Smooth muscle cell of the umbilical artery (primary cell): ENCODE measurements at places on chromosomes 4 and X. TPM values are rescaled to one million over a fixed set of nuclear protein-coding genes. Genes with fewer than 3 reads are reported as not detected.

CCNA2 gene
- total RNA-seq, result 5.0 and 27.6 TPM in 2 replicates

GABRB1 gene
- total RNA-seq, result 0.51 TPM in 1 of 2 replicates, not detected in the other

CSN1S1 gene
- not detected in 2 replicates for total RNA-seq

GABRG1 gene
- total RNA-seq, result not detected in 2 replicates

FAM114A1 gene
- 437 and 526 TPM in 2 replicates for total RNA-seq

ZNF674 gene
- 8.3 and 8.4 TPM in 2 replicates for total RNA-seq

TRIM2 gene
- 44.4 and 54.0 TPM in 2 replicates for total RNA-seq

PDZD4 gene
- under 0.01 and 0.18 TPM in 2 replicates for total RNA-seq

MAOA gene
- total RNA-seq, result 2.1 and 3.9 TPM in 2 replicates

PCDH7 gene
- total RNA-seq, result 36.0 and 64.1 TPM in 2 replicates

MAGED4 gene
- total RNA-seq, result 53.1 and 89.1 TPM in 2 replicates

NLRP2B gene
- not detected in 2 replicates for total RNA-seq

EPGN gene
- 18.4 and 26.2 TPM in 2 replicates for total RNA-seq

RBMXL3 gene
- total RNA-seq, result not detected in 2 replicates

MPP1 gene
- total RNA-seq, result 13.4 and 17.9 TPM in 2 replicates

VAMP7 gene
- total RNA-seq, result 46.6 and 50.9 TPM in 2 replicates

SPANXA1 gene
- not detected in 2 replicates for total RNA-seq

TMPRSS11D gene
- not detected in 2 replicates for total RNA-seq

MUC7 gene
- not detected in 2 replicates for total RNA-seq

CACNA1F gene
- not detected in 2 replicates for total RNA-seq

IL2RG gene
- not detected in 2 replicates for total RNA-seq

AP1S2 gene
- 49.9 and 91.7 TPM in 2 replicates for total RNA-seq

HADH gene
- total RNA-seq, result 8.6 and 12.7 TPM in 2 replicates

INPP4B gene
- 4.5 and 9.7 TPM in 2 replicates for total RNA-seq

TMPRSS11B gene
- total RNA-seq, result not detected in 2 replicates

TIMM17B gene
- total RNA-seq, result 27.3 and 34.1 TPM in 2 replicates
